ENCODE measurements at places on chromosomes 12 and 14. TPM values are rescaled to one million over a fixed set of nuclear protein-coding genes. Genes with fewer than 3 reads are reported as not detected.

The CMA1 gene
- total RNA-seq: not detected

The ERP29 gene
- 165 TPM for total RNA-seq

The FAM186B gene
- 0.29 TPM for total RNA-seq

The CLEC4D gene
- not detected for total RNA-seq

The CHFR gene
- total RNA-seq: 47.2 TPM

The PTHLH gene
- 1.3 TPM for total RNA-seq

The PYGL gene
- 39.5 TPM for total RNA-seq

The LTBR gene
- total RNA-seq: 167 TPM

DNA sequence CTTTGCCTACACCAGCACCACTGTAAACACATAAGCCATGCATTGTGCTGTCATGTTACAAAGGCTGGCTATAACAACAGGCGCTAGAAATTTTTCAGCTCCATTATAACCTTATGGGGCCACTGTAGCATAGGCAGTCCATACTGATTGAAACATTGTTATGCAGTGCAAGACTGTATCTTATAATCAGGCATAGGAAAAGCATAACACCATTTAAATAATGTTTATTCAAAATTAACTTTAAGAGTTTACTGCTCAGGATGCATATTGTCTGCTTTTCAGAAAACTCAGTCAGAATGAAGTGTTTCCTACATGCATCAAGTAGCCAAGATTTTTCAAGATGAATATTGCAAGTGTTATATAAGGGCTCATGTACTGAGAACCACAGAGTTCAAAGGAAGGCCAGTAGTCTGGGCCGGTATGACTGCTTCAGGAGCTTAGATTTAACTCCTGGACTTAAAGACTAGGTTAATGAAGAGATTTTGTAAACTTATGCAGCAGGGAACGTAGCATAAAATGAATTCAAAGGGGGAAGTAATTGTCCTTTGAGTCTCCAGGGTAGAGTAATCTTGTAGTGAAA lies 46.9 kb downstream of the ATXN7L3B start:
- no peak for DNase-seq
- no peaks in the 10 kb centered on the region for H3K36me3 ChIP-seq
- no peak overlapping the region for H3K4me3 ChIP-seq
- H3K4me1 ChIP-seq: peaks cover 51% of the 10 kb centered on the region
- H3K27me3 ChIP-seq: no peaks in the 10 kb centered on the region
- H3K27ac ChIP-seq: peak overlapping the region; percentile 14

DNA sequence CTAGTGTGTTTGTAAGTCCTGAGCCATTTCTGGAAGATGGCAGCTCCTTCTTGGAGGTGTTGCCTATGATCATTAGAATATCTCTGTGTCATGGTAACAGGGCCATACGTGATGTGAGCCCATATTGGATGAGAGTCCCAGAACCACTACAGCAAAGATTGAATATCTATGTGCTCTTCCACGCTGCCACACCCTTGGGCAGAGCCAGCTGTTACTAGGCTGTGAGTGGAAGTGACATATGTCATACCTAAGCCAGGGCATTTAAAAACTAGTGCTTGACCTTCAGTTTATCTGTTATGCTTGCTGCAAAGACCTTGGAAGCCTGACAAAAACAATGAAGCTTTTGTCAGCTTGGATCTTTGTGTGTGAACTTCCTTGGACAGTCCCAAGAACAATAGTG lies 495.1 kb upstream of the CCDC196 start:
- peaks cover 72% of the 10 kb centered on the region for H3K27me3 ChIP-seq
- no peak overlapping the region for H3K4me3 ChIP-seq
- H3K36me3 ChIP-seq: no peaks in the 10 kb centered on the region

- H3K4me3 ChIP-seq: no peak overlapping the region
- peaks cover 26% of the 10 kb centered on the region for H3K36me3 ChIP-seq
- H3K4me1 ChIP-seq: peaks cover 64% of the 10 kb centered on the region
- peak; percentile 41 for DNase-seq
Observed at GRCh38 chr12:31205054-31205453, 120.9 kb downstream of the SINHCAF start.

GRCh38 chr12:22408610-22409376 lies 74.3 kb upstream of the ST8SIA1 start:
- no peak overlapping the region for H3K4me3 ChIP-seq
- no peaks in the 10 kb centered on the region for H3K36me3 ChIP-seq
- peaks cover 21% of the 10 kb centered on the region for H3K4me1 ChIP-seq
- H3K27ac ChIP-seq: no peak overlapping the region
- no peaks in the 10 kb centered on the region for H3K27me3 ChIP-seq
- DNase-seq: no peak

DNA sequence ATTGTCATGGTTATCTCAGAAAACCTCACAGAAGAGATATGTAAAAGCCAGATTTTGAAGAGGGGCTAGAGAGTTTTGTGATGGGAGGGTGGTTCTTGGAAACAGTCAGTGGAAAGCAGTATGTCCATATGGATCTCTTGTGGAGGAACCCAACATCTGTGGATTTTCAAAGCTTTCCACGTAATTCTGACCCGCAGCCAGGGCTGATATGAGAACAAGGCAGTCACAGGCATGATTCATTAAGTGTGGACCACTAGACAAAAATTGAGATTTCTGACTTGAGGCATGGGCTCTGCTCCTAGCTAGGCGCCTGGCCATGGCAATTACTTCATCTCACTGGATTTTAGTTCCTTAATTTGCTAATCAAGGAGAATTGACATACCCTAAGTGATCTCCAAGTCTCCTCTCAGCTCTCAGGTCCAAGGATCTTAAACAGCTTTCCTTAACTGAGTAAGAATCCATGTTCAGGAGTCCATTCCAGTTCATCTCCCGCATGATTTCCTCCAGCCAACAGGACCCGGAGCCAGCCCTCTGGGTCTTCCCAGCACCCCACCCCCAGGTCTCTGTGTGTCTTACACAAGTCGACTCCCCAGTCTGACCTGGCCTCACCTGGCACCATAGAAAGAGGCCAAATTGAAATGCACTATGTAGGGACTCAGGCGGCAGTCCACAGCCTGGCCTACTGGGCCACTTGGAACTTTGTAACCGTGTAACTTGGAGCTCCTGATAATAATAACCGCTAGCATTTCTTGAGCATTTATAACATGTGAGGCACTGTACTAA lies 176.3 kb upstream of the PARP11 start:
- H3K27ac ChIP-seq: no peak overlapping the region
- H3K36me3 ChIP-seq: no peaks in the 10 kb centered on the region
- DNase-seq: no peak
- H3K27me3 ChIP-seq: peaks cover 96% of the 10 kb centered on the region
- no peak overlapping the region for H3K4me3 ChIP-seq

DNA sequence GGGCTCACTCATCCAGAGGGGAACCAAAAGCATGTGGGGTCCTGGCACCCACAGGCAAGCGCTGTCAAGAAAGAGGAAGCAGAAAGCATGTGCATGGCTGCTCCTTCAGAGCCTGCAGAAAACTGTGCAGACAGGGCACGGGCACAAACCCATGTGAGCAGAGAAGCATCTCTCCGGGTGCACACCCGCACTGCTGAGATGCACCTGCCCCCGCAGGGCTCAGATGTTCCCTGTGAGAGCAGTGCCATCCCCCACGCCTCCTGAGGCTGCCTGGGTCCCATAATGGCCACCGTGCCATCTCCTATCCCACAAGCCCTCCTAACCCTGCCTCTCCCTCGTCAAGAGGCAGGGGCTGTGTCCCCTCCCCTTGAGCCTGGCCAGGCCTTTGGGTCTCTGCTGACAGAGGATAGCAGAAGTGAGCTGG lies 32.3 kb upstream of the INF2 start:
- H3K4me1 ChIP-seq: peaks cover 13% of the 10 kb centered on the region
- H3K4me3 ChIP-seq: no peak overlapping the region
- no peak for DNase-seq
- H3K27me3 ChIP-seq: no peaks in the 10 kb centered on the region
- no peak overlapping the region for H3K27ac ChIP-seq

DNA sequence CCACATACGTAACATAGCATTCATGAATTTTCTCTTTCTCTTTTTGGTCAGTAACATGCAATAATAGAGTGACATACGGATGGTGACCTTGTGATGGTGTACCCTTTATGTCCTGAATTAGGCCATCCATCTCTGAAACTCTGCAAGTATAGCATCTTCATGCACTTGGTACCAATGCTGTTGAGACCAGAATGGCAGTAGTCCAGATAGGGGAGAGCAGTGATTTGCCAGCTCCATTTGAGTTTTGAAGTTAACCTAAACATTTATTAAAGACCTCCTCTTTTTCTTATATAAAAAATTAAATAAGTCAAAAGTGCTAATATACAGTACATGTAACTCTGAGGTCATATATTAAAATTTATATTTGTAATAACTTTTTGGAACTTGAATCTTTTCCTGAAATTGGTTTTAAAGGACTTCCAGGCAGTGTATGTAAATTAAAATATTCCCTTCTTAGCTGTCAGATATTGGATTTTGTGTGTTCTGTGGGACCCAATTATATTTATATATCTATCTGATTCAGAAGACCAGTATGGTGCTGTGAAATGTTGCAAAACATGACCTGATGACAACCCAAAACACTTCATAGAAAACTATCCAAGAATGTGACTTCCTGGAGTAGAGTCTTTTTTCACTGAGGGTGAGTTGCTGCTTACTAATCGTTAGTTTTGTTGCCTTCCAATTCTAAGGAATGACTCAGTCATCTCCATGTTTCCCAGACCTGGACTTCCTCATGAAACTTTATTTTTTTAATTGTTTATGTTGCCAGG lies 3.5 kb downstream of the ELK3 start:
- peak; percentile 20 for DNase-seq
- no peaks in the 10 kb centered on the region for H3K27me3 ChIP-seq
- peak overlapping the region; percentile 80 for H3K27ac ChIP-seq
- H3K4me3 ChIP-seq: peak overlapping the region; percentile 8
- H3K4me1 ChIP-seq: peaks cover 37% of the 10 kb centered on the region
- peaks cover 45% of the 10 kb centered on the region for H3K36me3 ChIP-seq

- H3K36me3 ChIP-seq: no peaks in the 10 kb centered on the region
- DNase-seq: no peak
- peaks cover 76% of the 10 kb centered on the region for H3K27me3 ChIP-seq
- H3K4me3 ChIP-seq: no peak overlapping the region
Observed at GRCh38 chr12:131117438-131118245, 163.9 kb downstream of the ADGRD1 start.

- H3K36me3 ChIP-seq: no peaks in the 10 kb centered on the region
- H3K4me3 ChIP-seq: no peak overlapping the region
- H3K27me3 ChIP-seq: peaks cover 100% of the 10 kb centered on the region
- peak; percentile 69 for DNase-seq
Observed at GRCh38 chr14:77133720-77134338, 7.8 kb downstream of the ZDHHC22 start.

DNA sequence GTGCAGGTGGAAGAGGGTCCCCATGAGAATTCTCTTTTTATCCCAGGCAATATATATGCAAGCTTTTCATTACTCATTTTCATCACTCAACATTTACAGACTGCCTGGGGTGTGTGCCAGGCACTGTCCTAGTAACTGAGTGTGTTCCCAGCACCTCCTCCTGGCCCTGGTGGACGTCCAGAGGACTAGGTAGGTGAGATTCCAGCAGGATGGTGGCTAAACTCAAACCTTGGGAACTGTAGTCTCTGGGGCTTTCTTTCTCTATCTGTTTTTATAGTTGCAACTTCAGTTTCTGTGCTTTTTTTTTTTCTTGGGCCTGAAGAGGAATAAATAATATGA lies 63.8 kb downstream of the SUSD6 start:
- H3K27ac ChIP-seq: no peak overlapping the region
- H3K4me1 ChIP-seq: peaks cover 45% of the 10 kb centered on the region
- no peak for DNase-seq

GRCh38 chr14:32968972-32969544 lies 30.4 kb downstream of the NPAS3 start:
- H3K4me3 ChIP-seq: no peak overlapping the region
- peaks cover 12% of the 10 kb centered on the region for H3K27me3 ChIP-seq
- no peak overlapping the region for H3K27ac ChIP-seq
- no peaks in the 10 kb centered on the region for H3K36me3 ChIP-seq
- H3K4me1 ChIP-seq: no peaks in the 10 kb centered on the region

DNA sequence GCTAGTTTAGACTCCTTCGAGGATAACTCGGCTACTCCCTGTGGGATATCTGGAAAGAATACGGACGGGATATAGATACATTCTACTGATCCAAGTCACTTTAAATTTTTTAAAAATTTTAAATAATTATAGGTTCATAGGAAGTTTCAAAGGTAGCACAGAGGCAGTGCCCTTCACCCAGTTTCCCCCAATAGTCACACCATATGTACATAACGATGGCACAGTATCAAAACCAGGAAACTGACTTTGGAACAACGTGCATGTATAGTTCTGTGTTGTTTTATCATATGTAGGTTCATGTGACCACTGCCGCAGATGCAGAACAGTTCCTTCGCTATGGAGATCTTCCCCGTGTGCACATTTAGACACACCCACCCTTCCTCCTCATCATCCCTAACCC lies 352.3 kb downstream of the CACNA1C start:
- no peaks in the 10 kb centered on the region for H3K36me3 ChIP-seq
- peaks cover 92% of the 10 kb centered on the region for H3K27me3 ChIP-seq
- no peak overlapping the region for H3K4me3 ChIP-seq
- H3K4me1 ChIP-seq: no peaks in the 10 kb centered on the region

DNA sequence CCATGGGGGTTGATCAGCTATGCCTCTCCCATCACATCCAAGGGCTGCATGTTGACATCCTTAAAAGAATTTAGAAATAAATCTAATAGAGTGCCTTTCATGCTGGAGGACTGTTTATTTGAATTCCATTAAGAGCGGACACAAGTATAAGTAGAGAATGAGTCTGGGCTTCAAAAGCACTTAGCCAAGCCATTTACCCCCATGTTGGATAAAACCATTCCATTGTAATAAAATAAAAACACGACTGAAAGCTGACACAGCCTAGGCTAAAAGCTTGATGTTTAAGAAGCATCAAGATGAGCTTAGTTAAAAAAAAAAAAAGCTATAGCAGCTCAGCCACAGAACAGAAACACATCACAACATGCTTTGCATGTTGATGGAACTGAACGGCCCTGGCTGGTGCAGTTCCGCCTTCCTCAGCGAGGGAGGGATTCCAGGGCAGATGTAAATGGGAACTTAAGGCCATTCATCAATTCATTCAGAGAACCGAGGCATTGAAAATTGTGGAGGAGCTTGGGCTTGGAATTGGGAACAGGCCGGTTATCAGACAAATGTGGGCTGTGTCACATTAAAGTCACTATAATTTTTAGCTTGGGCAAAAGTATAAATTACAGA lies 41.2 kb downstream of the TMEM132D start:
- no peak overlapping the region for H3K27ac ChIP-seq
- no peaks in the 10 kb centered on the region for H3K4me1 ChIP-seq
- no peak for DNase-seq

GRCh38 chr12:120861074-120861795 lies 42.9 kb downstream of the SPPL3 start:
- H3K4me3 ChIP-seq: no peak overlapping the region
- H3K27ac ChIP-seq: no peak overlapping the region

DNA sequence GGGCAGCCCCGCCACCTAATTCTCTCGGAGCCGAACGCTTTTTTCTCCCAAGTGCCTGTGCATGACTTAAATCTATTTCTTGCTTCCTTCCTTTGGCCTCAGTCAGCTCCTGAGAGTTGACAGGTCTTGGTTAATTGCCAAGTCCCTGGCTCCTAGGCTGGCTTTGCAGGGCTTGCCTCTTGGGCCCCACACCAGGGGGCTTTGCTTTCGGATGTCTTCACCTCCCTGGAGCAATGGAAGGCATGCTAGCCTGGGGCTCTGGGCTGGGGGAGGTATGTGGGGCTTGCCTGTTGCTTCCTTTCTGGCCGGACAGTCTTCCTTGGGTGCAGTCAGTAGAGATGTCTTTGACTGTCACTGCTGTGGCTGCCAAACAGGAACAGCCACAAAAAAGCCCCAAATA lies 2.2 kb upstream of the KRT80 start:
- DNase-seq: peak; percentile 17
- no peaks in the 10 kb centered on the region for H3K27me3 ChIP-seq
- H3K36me3 ChIP-seq: peaks cover 41% of the 10 kb centered on the region
- peaks cover 52% of the 10 kb centered on the region for H3K4me1 ChIP-seq
- H3K4me3 ChIP-seq: no peak overlapping the region

All from Calu3 (cell line).